NCI-H1436 (cell line): ENCODE measurements at places on chromosomes 4 and X.

GRCh38 chr4:81116566-81116965 lies 86.1 kb downstream of the BMP3 start:
- DNase-seq, result no peak

- no peak for DNase-seq
Measured at GRCh38 chr4:175622887-175623286, 189.2 kb downstream of the GPM6A start.

GRCh38 chr4:110055158-110055768 lies 142.6 kb downstream of the EGF start:
- no peak for DNase-seq

- DNase-seq, result no peak
Measured at GRCh38 chrX:39654952-39655351, 442.8 kb downstream of the BCOR start.

GRCh38 chrX:85914431-85914830 lies 132.9 kb downstream of the CHM start:
- DNase-seq, result no peak

DNA sequence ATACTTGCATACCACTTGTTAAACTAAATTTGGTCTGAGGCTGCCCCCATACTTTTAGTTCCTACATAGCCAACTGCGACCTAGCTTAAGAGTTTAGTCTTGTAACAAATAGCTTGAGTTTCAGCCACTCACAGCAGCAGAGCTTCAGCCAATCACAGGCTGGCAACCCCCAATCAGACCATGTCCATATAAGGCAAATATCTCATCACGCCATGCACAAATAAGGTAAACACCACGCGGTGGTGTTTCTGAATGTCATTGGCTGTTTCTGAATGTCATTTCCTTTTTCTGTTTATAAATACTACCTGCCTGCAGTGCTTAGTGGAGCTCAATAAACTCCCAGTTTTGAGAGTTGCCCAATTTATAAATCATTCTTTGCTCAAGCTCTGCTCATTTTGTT lies 143.1 kb upstream of the MAD2L1 start:
- peak; percentile 1 for DNase-seq

DNA sequence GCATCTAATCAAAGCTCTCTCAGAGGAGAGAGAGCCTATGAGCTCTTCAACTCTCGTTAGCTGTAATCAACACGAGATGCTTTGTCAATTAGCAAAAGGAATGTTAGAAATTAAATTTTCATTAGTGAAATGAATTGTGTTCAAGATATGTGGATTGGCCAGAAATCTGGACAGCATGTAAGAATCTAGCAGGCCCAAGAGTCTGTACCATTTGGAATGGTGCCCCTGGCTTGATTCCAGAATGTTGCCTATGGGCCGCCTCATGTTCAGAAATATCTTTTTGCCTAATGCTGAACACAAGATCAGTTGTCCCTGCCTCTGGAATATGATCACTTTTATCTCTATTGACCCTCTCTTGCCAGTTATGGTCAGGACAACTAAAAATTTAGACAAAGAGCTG lies 88.2 kb downstream of the RBM46 start:
- no peak for DNase-seq

GRCh38 chrX:85994228-85994627 lies 53.1 kb downstream of the CHM start:
- no peak for DNase-seq

DNA sequence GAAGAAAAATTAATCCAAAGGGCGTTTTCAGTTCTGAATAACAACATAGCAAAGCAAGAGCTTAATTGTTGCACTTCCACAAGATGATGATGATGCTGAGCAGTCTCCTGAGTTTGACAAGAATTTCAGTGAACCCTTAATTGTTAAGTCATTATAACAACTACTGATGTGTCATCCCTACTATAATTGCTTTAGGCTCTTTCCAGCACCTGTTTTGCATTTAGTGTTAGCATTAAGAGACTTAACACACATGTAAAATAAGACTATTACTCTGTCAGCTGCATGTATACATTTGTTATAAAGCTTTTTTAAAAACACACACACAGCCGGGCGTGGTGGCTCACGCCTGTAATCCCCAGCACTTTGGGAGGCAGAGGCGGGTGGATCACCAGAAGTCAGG lies 37.9 kb upstream of the GALNT7 start:
- DNase-seq, result no peak

GRCh38 chr4:133694416-133694815 lies 507.2 kb downstream of the PABPC4L start:
- DNase-seq, result no peak

DNA sequence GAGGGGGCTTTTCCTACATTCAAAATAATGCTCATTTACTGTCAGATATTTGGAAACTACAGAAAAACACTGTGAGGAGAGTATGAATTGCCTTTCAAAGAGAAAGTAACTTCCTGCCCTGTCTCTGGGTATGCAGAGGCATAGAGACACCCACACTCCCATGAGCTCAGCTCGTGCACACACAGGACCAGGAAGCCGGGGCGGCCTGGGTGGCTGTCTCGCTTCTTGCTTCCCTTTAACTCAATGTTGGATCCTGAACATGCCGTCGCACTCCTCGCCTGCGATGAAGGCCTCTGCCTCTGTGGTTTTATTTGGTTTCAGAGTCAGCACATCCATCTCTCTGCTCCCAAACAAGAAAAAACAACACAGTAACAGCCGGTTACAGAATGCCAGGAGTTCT lies 40.1 kb upstream of the GPR78 start:
- DNase-seq, result no peak

DNA sequence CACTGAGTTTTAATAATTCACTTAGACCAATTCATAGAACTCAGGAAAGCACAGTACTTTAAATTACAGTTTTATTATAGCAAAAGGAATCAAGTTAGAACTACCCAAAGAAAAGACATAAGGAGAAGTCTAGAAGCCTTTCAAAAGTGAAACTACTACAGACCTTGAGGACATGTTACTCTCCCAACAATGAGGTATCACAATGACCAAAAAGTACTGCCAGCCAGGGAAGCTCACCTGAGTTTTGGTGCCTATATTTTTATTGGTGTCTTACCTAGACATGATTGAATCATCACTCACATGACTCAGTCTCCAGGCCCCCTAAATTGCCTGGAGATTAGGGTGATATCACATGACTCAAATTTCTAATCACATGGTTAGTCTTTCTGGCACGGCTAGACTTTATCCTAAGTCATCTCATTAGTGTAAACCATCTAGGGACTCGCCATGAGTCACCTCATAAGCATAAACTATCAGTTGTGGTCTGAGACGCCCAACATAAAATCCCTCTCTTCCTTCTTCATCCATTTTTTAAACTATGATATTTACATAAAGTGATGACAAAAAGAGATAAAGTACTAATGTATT lies 372.3 kb downstream of the TMA16 start:
- DNase-seq, result no peak

DNA sequence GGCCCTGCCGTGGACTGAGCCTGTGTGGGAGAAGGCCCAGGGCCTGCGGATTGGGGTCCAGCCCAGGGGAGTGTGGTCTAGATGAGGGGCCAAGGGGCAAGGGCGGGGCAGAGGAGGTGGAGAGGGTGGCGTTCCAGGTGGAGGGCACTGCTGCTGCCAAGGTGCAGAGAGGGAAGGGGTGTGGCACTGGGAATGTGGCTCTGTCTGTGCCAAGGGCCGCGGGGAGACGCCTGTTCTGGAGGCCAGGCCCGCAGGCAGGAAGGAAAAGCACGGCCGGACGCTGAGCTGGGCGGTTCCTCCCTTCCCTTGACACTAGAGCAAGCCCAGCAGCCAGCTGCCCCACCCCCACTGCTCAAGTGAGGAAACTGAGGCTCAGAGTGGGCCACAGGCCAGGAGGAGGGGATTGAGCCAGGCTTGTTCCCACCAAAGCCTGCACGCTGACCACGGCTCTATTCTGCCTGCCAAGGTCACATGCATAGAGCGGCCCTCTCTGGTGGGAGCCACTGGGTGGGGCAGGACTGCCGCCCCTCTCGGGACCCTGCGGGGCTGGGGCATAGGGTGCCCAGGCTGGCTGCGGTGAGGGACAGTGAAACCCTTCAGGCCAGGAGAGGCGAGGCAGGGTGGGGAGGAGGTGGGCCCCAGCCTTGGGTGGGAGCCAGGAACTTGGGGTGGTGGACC lies 13.0 kb downstream of the SH3BP2 start:
- DNase-seq, result no peak

- DNase-seq, result no peak
Measured at GRCh38 chr4:52750819-52751486, at the start of gene ERVMER34-1. Gene ERVMER34-1 (minus strand): TSS chr4:52751425. CDS start chr4:52745520, 5,905 bp downstream.

DNA sequence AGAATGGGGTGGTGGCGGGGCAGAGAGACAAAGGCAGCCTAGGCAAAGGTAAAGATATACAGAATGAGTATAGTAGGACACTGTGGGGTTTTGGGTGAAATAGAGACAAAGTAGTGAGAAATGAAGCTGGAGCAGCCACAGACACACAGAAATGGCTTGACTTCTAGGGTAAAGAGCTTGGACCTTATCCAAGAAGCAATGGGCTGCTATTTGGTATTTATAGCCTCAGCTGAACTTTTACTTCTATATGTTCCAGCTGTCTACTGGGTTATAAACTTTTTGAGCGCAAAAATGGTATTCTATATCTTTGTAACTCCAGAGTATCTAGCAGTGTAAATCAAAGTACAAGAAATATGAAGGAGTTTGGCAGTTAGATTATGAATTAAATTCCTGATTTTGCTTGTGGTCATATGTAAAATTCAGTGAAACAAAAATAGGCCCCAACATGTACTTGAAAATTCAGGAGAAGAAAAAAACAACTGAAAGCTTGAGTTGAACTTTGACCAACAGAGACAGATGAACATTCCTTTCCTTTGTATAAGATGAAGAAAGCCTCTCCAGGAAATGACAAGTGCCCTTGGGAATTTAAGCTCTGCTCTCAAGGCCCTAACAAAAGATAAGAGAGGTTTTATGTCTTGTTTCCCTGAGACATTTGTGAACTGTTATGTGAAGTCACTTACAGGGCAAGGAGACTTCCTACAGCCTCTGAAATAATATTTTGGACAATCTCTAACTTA lies 354.1 kb downstream of the CHIC1 start:
- no peak for DNase-seq
